CD8-positive, alpha-beta memory T cell (primary cell): ENCODE measurements at places on chromosomes 7 and 10. TPM values are rescaled to one million over a fixed set of nuclear protein-coding genes. Genes with fewer than 3 reads are reported as not detected.

- no peak for DNase-seq
These were observed 69.5 kb downstream of the ADCY1 start for GRCh38 chr7:45643630-45644029.

Gene CC2D2B
- polyA plus RNA-seq = not detected

DNA sequence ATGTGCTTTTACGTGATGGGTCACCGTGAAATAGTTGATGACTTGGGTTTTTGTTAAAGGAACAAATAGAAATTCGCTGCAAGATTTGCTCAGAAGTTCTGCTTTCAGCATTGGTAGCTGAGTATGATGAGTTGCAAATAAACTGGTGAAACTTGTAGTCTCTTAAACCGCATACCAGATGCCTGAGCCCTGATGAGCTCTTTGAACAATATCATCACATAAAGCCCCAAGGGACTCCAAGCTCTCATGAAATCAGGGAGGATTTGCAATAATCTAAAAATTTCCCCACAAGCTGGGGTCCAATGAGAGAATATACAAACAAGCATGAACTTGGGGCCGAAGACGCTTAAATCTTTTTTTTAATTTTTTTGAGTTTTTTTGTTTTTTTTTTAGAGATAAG is 312.4 kb downstream of the CALN1 start:
- no peak for DNase-seq

Gene TMEM130
- not detected for polyA plus RNA-seq

Gene NPC1L1
- polyA plus RNA-seq = not detected

DNA sequence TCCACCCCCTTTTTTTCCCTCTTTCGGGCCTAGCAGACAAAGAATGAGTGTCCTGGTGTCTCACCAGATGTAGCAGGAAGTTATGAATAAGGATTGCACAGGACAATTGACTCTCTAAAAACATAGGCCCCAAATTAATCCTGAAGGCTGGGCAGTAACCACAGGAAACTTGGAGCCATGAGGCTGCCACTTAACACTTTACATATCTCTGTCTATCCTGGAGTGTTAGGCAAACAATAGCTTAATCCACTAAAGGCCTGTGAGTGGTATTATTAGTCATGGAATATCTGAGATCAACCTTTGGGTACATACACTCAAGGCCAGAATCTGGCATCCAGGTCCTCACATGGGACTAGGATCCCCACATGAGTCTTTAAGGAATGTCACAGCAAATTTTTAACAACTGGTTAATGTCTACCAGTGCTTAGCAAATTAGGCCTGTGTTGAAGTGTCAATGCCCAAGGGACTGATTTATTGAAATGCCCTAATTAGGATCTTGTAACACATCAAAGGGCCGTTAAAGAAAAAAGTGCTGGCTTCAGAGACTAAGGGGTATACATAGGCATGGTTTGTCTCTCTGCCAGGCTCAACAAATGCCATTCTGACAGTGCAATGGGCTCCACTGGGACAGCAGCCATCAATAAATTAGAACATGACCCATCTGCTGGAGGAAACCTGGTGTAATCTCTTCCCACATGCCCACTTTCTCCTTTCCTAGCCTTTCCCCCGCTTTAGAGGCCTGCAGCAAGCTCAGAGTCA is 196.7 kb upstream of the TBX20 start:
- DNase-seq = no peak

- DNase-seq = no peak
These were observed 4.5 kb upstream of the VOPP1 start for GRCh38 chr7:55576753-55577152.

DNA sequence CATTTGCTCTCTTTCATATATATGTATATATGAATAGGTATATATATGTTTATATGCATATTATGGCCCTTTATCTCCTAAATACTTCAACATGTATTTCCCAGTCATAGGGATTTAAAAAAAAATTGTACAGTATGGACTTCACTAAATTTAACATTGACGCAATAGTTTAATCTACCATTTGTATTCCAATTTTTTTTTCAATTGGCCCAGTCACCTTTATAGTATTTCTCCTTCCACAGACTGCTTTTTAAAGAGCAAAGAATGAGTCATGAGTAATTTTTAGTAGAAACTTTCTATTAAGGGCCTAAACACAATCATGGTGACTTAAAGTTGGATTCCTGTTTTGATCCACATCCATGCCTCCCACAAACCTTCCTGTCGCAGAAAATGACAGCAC is 20.5 kb downstream of the CCSER2 start:
- DNase-seq = no peak

Gene FLNC
- polyA plus RNA-seq = not detected

GRCh38 chr7:16698200-16698905 is 52.4 kb downstream of the BZW2 start:
- DNase-seq = no peak

Gene CARD11
- 40.9 TPM for polyA plus RNA-seq

- DNase-seq = no peak
These were observed 89.0 kb downstream of the CH25H start for GRCh38 chr10:89118091-89118490.

DNA sequence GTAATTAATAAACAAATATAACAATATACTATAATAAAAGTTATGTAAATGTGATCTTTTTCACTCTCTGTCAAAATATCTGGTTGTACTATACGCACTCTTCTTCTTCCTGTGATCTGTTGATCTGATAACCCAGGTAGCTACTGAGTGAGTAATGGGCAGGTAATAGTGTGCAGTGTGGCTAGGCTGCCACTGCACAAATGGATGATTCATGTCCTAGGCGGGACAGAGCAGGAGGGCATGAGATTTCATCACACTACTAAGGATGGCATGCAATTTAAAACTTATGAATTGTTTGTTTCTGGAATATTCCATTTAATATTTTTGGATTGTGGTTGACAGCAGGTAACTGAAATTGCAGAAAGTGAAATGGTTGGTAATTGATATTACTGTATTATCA is 44.5 kb downstream of the TAS2R16 start:
- DNase-seq = no peak

Gene ZPBP
- not detected for polyA plus RNA-seq

GRCh38 chr7:148537435-148537834 is 53.1 kb upstream of the C7orf33 start:
- no peak for DNase-seq

- DNase-seq = no peak
These were observed 16.4 kb downstream of the FAM241B start for GRCh38 chr10:69646185-69647060.

Gene KLF14
- not detected for polyA plus RNA-seq

DNA sequence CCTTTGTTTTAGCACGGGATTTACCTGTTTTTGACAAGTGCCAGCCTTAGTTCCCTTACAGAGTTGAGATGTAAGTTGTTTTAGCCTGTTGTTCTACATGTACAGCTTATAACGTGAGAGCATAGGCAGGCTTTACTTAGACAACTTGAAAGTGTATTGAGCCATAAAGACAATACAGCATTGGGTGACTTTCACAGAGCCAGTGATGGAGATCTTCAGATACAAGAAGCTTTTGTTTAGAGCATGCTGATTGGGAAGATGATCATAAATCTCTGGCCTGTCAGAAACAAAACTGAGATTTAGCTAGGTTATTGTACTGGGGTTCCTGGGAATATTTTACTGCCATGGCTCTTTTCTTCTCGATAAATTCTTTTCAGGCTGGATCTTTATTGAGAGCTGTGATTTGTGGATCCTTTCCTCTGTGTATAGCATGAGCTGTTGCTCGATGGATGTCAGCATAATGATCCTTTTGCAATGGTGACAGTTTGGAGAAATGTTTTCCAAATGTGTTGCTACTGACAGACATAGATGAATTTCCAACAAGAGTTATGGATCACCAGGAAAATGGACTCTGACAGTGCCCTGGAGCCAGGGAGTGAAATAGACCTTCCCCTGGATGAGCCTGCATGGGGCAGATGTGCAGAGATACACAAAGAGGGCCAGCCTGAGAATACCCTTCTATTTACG is 30.2 kb downstream of the LHFPL3 start:
- DNase-seq = no peak

Gene GNAT3
- not detected for polyA plus RNA-seq

Gene SLC26A4
- not detected for polyA plus RNA-seq

DNA sequence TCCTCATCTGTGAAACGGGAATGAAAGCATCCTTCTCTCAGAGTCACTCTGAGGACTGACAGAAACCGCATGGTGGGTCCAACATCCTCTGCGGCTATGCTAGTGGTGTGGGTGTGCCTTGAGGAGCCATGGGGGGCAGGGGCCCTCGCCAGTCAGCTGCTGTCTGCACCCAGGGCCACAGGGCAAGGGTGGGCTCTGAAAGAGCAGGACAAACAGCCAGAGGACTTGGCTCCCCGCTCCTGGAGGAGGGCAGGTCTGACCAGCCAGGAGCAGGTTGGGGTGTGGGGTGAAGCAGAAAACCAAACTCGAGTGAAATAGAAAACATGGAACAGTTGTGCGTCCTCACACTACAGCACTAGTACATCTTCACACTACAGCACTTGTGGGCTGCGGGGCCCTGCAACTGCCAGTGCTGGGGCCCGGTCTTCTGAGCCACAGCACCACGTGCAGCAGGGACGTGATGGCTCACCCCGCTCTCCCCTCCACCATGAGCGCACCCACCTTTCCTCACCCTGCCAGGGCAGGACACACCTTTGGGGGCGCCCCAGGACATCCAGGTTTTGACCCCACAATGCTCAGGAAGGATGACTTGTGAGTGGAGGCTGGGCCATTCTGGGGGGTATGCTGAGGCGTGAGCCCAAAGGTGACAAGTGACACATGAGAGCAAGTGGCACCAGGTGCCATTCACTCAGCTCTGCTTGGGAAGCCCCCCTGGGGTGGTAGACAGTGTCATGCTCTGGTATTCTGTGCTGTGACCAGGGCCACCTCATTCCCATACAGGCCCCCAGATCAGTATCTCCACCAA is 96.1 kb upstream of the RET start:
- DNase-seq = no peak

DNA sequence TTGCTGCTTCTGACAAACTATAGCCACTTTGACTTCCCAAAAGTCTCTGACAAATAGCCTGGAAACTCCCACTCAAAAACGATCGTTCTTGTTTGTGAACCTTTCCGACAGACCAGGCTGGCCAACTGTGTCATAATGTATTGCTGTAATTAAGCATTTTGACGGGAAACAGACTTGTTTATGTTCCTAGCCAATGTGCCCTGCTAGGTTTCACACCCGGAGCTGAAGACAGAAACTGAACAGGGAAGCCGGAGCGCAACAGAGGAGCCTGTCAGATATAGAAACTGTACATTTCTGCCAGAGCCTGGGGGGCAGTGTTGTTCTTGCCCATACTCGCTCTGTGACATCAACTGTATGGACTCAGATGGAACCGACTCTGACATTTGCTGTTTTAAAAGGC is 55.3 kb upstream of the C7orf33 start:
- DNase-seq = no peak

DNA sequence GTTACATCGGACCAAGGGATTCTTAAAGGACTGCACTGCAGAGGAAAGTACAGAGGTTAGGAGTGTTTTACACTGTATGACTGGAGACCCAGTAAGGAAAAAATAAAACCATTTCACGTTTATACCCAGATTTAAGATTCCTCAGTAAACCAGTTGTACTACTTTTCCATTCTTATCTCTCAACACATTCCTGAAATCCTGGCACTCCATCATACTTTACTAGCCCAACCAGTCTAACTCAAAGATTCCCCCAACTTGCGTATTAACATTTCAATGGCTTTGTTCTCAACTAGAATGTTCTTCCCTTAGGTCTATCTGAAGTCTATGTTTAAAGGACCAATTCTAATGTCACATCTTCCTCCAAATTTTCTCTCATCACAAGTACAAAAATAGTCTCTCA is 8.0 kb downstream of the CCDC186 start:
- no peak for DNase-seq

Gene PNLIPRP1
- polyA plus RNA-seq = not detected

DNA sequence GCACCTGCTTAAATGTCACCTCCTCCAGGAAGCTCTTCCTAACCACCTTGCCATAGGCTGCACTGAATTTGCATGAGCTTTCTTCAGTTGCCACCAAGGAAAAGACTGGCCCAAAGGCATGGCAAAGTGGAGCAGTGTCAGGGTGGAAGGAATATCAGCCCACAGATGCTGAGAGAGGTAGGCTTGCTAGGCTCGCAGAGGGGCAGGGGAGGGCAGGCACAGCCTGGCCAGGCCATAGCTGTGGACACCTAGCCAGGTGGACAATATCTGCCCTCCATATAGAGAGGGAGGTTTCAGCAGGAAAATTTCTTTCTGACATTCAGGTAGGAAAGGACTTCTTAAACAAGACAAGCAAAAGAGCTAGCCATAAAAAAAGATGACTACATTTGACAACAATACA is 166.3 kb downstream of the GRID1 start:
- DNase-seq = no peak

Gene HABP2
- not detected for polyA plus RNA-seq

GRCh38 chr7:114821030-114821900 is 100.6 kb upstream of the MDFIC start:
- no peak for DNase-seq

Gene SPDYE6
- 0.89 TPM for polyA plus RNA-seq

DNA sequence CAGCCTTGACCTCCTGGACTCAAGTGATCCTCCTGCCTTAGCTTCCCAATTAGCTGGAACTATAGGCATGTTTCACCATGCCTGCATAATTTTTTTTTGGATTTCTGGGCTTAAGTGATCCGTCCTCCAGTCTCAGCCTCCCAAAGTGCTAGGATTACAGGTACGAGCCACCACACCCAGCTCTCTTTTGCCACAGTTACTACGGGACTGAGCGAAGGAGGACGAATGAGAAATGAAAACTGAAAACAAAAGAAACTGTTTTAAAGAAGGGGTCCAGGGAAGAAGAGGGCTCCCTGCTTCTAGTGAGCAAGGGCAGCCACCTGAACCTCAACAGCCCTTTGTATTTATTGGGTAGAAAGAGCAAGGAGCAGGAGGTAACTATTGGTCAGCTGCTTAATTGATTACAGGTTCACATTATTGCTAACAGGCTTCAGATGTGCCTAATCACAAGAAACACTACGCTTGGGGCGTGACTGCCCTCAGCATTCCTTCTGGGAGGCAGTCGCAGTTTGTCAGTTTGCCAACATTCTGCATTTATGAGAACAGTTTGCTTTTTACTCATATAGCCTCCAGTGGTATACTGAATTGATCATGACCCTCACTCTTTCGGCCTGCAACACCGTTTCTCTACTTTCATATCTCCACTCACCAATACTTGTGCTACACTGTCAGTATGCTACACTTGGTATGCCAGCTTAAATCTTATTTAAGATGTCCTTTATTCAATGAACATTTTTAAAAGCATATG is 676.8 kb downstream of the DNAJB9 start:
- DNase-seq = no peak

GRCh38 chr10:115665549-115665948 is 572.4 kb downstream of the ATRNL1 start:
- no peak for DNase-seq

Gene KIAA1549
- polyA plus RNA-seq = not detected

DNA sequence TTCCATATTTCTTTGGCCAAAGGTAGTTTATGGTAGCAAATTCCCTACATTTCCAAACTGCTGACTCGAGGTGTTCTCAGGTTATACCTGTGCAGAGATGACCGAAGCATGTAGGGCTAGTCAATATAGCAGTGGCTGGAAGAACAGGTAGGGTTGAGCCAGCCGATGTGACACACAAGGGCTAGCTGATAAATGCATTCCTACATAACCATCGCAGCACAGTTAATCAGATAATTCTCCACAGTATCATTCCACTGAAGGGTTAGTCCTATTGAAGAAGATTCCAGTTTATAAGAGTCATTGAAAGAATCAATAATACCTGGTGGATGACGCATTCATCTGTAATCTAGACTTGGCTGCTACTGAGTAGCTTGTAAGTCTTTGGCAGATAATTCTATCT is 220.0 kb downstream of the KIF20B start:
- DNase-seq = no peak

Gene EPHA1
- polyA plus RNA-seq = 4.6 TPM

Gene CCL24
- not detected for polyA plus RNA-seq
